ENCODE measurements at places on chromosomes 13 and 19.

DNA sequence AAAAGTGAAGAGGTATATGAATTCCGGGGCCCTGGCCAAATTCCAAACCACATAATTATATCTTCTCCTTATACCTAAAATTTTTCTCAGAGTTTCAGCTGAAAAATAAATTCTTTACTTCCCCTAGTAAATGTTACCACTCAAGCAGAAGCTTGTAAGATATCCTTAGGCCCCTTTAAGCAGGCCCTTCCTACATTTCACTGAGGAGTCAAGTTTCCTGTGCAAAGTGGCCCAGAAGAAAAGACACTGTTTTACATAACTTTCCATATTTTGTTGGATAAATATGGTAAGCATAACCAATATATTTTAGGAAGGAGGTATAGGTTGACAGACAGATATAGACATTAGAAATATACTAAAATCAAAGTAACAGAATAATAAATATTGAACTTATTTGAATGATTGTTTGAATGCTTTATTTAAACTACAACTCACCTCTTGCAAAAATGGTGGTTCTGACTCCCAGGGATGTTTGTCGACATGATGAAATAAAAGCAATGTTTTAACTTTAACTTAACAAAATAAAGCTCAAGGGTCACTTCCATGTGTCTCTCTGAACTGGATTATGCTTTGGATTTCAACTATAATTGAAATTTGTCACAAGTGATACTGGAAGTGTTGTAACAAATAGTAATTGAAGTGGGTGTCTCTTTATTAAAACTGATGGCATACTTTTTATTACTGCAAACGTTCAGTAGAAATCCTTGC, 141.2 kb downstream of the SPRY2 start:
- DNase-seq, result no peak

DNA sequence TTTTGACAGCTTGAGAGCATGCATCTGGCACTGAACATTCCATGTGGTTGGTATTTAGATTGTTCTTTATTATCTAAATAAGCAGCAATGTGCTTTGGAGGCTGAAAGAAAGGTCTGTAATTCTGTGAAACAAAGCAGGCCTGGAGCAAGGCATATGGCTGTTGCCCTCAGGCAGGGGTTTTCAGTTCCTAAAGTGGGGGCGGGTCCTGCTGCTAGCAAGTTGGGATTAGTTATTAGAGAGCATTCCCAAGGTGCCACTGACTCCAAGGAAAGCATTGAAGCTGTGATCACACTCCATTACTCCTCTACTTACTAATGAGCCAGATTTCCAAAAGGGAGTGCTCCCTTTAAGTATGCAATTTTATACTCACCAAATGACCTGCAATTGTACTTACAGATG, 432.2 kb downstream of the OLFM4 start:
- DNase-seq, result no peak

DNA sequence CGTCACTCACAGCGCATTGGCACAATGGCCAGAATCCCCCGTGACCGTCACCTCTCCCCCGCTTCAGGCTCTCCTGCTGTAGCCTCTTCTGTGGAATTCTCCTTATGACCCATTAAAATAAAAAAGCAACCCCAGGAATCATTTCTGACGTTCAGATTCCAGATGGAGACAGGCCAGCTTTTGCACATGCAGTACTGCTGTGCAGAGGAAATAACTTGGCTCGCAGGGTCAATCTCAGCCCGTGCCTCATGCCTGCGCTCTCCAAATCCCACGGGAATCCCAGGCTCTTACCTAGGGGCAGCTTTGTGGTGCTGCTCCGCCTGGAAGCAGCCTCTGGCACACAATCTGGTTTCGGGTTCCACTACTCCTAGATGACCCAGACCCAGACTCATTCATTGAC, 32.7 kb upstream of the SOX1 start:
- no peak for DNase-seq

DNA sequence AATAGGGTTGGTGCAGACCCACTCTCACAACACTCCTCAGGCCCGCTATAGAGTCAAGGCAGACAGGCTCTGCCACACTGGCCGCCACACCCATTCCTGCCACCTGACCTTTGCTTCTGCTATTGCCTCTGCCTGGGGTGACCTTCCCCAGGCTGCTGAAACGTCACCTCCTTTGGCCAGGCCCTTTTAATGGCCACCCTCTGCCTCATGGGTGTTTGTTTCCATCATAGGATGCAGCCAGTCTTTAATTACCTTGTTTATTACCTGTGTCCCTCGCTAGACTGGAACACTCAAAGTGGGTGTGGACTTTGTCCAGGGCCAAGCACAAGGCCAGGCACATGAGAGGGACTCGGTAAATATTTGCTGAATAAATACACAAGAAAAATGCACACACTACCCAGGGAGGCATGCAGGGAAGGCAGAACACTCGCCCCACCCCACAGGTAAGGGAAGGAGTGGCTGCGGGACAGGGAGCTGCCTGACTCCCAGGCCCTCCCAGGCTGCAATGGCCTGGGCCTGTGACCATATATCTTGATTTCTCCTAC, 3.2 kb downstream of the LSM4 start:
- DNase-seq, result no peak

- DNase-seq, result no peak
Measured at GRCh38 chr19:1354970-1355567, 28.6 kb upstream of the NDUFS7 start.

DNA sequence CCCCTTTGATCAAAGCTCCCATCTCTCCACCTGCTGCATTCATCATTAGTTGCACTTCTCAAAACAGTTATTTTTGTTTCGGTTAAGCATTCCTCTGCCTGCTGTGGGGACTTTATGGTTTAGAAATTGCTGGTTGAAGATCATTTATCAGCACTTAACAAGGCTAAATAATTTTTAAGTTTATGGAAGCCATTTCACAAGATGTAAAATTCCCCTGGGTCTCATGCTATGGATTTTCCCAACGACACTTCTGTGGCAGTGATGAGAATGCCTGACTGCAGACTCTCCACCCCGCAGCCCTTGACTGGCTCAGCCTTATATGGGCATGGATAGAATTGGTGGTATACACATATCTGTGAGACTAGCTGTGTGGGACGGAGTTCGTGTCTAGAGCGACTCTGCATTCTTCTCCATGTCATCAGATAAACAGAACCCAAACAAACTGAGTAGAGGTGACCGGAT, 52.8 kb downstream of the COL4A2 start:
- DNase-seq, result no peak

DNA sequence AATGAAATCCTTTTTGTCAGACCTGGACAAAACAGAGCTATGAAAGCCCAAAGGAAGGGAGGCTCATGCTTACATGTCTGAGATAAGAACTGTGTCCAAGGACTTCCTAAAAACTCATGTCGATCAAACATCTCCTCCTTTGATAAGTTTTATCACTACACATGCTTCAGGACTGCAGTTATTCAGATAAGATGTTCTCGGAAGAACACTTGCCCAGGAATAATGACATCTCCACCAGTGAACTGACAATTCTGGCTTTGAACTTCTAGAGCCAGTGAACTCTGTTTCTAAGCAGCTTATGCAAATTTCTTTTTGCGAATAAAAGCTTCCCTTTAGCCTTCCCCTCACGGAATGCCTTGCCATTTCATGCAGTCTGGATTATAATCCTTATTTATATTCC, 561.6 kb downstream of the TBC1D4 start:
- no peak for DNase-seq
